ENCODE measurements at places on chromosomes 5 and 9.

GRCh38 chr5:54994628-54995027 lies 9.2 kb upstream of the ESM1 start:
- DNase-seq: no peak

DNA sequence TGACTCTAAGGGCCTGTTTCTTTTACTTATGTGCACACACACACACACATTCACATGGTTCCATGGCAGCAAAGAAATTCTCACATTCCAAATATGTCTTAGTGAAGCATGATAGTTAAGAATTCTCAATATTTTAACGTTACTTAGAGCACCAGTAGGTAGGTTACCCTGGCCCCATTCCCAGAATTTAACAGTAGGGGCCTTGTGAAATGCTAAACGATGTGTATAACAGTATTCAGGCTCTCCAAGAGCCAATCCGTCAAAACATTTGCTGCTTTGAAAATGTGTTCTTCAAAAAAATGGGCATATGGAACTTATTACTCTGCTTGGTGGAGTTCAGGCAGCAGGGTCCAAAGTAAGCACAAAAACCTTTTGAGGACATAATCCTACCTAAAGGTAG lies 93.7 kb upstream of the DAB2 start:
- no peak for DNase-seq

GRCh38 chr5:98898743-98899142 lies 30.1 kb downstream of the CHD1 start:
- no peak for DNase-seq

GRCh38 chr5:33848554-33848953 lies 43.2 kb downstream of the ADAMTS12 start:
- no peak for DNase-seq

DNA sequence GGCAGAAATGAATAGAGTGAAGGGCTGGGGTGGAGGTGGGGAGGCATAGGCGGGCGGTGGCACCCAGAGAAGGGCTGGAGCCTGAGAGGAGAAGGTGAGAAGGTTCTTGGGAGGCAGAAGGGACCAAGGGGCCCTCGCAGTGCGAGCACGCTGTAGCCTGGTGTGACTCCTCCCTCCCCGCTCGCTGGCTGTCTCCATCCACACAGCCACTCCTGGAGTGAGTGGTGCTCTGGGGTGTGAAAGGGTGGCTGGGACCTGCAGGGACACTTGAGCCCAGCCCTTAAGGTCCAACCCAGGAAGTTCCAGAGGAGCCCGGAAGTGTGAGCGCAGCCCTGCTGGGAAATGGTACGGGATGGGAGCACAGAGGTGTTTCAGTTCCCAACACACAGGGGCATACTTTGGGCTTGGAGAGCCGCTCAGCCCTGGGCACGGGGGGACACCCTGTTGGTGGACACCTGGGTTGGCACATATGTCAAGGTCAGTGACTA lies 9.3 kb upstream of the SCGB3A1 start:
- DNase-seq: no peak

GRCh38 chr9:119337573-119337972 lies 31.7 kb downstream of the BRINP1 start:
- no peak for DNase-seq

- DNase-seq: no peak
Measured at GRCh38 chr9:21605489-21605931, 123.4 kb upstream of the IFNE start.

DNA sequence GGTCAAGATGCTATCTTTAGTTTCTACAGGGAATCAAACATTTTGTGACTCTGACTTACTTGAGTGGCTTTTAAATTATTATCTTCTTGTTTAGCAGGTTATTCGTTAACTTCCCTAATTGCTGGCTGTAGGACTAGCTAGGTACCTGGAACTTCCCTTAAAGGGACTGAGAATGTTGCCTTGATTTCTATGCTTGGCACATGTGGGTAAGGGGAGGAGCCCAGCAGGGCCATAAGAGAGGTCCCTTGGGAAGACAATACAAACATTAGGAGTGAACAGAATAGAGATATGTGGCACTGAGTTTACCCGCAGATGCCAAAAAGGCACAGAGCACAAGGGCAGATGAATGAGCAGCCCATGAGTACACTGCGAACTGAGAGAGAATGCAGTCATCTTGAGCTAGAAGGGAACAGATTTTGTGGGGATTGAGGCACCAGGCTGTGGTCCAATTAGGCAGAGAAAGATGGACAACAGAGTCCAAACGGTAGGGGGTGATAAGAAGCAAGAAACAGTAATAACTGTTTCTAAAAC lies 9.8 kb downstream of the CKMT2 start:
- DNase-seq: no peak

DNA sequence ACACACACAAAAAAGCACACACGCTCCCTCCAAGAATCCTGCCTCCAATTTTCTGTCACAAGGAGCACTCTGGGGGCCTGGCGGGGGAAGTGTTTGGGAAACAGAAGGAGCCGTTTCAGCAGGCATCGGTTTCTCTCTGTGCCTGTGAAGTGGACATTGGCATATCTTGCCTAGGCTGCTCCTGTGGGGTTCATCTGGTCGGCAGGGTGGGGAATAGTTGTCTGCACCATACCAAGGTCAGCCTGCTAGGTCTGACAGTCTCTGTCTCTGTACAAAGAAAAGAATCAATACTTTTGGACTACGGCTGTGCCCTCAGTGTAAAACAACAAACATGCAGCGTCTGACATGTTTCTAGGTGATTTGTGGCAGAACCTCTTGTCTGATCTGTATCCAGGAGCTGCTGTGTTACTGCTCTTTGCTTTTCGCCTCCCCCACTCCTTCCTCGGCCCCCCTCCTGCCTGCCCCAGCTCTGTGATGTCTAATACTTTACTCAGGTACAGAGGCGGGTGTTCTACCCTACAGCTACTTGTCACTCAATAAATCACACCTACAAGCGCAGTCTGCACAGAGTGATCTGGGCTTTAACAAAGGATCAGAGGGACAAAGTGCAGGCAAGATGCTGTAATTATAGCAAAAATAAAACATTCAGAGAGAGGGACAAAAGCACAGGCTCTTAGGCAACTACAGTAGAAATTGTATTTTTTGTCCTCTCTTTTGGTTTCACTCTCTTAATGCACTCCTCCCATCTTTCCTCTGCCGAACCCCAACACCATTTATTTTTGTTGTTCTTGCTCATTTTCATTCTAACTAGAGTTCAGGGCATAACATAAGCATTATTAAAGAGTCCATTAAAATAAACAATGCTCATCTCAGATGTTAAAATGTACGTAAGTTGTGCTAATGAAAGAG lies 216.7 kb downstream of the BNC2 start:
- DNase-seq: no peak

- no peak for DNase-seq
Measured at GRCh38 chr5:179120951-179121666, 60.9 kb downstream of the ZNF354C start.

DNA sequence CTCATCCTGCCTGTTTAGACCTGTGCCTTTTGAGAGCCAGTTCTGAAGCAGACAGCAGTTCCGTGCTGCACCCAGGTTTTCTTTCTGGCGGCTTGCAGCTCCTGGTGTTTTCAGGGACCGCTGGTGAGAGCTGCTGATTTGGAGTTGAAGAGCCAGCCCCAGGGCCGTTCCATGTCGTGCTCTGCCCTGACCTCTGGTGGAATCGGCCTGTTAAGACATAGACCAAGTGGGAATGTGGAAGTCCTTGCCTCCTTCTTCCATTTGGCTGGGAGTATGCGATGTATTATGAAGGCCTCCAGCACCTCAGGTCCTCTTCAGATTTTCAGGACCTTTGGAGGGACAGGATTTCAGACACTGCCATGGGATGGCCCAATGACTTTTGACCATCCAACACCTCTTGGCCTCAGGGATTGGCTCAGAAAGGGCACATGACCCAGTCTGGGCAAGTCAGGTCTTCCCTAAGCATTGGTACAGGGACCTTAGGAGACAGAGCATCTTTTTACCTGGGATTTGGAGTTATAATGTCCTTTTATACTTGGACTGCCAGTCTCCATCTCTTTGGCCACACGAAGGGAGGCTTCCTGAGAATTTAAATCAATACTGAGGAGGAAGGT lies 136.1 kb upstream of the CLINT1 start:
- DNase-seq: peak; percentile 58

GRCh38 chr9:92196909-92197308 lies 81.7 kb upstream of the SPTLC1 start:
- DNase-seq: no peak

- no peak for DNase-seq
Measured at GRCh38 chr9:35529161-35529823, 39.4 kb downstream of the RUSC2 start.

DNA sequence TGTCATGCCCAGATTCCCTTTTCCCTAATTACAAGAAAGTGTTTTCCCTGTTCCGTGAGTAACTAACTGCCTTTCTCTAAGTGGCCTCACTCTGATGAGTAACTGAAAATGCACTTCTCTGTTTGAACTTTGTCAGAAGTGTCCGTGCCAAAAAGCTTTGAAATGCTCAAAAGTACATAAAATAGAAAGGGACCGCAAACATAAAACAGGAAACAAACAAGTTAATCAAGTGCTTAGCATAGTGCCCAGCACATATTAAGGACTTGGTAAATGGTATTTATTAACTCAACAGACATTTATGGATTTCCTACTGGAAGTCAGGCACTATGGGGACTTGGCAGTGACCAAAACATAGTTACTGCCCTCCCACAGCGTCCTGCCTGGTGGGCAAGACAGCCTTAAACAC lies 22.3 kb downstream of the AQP3 start:
- no peak for DNase-seq

DNA sequence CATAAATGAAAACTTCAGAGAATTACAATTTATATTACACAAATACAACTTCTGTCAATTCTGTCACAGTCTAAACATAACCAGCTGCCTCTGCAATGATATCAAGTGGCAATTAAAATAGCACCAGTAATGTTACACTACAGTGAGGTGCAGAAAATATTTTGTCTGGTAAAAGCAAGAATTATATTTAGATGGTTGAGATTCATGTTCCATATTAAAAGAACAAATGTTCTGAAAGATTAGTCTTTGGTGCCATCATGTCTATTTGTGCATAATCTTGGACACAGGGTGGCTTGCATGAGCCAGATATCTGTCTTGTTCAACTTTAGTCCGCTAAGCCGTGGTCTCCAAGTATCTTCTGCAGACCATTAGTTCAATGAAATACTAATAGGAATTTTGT lies 29.0 kb upstream of the PRR16 start:
- DNase-seq: no peak

GRCh38 chr9:129472651-129473102 lies 148.2 kb downstream of the C9orf50 start:
- DNase-seq: no peak

GRCh38 chr9:119003882-119004617 lies 365.2 kb downstream of the BRINP1 start:
- DNase-seq: no peak

DNA sequence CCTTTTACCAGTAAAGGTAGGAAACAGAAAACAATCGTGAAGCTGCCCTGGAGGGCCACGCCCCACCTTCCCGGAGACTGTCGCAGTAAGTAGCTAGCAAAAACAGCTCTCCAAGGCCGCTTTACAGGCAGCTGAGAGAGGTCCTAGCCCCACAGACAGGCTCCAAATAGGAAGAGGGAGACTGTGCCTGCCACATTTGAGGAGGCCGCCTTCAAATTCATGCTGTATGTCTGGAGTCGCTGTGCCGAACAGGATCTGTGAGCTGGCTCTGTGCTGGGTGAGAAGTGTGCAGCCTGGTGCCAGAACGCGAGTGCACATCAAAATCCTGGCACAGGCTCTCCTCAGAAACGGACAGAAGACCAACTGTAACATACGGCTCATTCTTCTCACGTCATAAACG lies 582.2 kb downstream of the CETN3 start:
- DNase-seq: no peak

DNA sequence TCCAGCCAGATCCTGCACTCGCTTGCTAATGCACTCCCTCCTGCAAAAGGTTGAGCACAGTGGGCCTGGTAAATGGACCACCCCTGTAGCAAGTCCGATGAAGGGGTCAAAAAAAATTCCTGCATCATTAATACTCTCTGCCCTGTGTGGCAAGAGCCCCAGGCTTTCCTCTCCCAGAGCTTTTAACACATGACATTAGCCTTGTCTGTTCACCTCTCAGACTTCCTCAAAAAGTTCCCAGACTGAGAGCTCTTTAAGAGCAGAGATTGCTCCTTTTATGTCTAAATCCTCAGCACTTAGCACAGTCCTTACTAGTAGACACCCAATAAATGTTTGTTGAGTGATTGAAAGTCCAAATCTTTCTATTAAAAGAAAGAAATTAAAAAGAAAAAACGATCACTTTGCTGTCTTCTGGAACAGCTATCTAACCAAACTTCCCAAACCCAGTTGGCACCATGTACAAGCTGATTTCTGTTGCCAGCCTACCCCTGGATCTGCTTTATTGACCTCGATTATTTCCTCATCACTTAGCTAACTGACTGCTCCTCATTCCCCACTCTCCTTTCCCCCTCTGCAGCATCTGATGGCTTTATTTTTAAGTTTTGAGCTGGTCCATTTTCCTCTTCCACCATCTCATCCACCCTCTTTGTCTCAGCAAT lies 209.8 kb downstream of the ENC1 start:
- DNase-seq: no peak

DNA sequence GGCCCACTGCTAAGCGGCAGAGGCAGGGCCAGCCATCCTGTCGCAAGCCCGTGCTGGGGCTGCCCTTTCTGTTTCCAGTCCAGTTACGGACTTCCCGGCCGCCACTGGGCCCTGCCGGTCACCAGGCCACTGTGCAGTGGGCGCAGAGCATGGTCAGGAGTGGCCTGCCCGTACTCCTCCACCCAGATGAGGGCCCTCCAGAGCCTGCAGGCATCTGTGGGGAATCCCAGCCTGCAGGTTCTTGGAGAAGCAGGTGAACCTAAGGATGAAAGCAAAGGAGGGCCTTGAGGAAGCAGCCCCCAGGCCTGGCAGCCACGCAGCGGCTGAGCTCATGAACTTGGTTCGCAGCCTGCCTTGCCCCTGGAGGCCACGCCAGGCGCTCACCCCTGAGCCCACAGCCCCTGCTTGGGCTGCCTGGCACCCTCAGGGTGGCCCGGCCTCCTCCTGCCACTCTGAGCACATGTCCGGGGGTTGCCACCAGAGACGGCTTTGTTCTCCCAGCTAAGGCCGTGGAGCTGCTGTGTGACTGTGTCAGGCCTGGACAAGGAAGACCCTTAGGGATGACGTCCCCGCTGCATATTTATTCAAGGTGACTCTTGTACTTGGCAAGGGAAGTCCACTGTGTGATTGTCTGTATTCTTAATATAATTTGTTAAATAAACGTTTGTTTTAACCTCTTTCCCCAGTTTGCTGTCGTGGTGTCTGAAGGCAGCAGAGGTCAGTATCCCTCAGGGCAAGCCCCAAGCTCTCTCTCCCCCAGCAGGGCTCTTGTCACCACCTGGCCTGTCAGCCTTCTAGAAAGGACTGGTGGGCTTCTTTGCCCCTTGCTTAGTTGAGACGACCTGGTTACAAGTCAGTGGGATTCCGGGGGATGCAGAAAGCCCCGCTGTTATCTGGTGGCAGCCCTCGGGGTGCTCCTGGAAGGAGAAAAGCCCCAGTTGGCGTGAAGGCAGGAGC lies 107.1 kb upstream of the LMX1B start:
- DNase-seq: no peak
